ENCODE measurements at places on chromosomes 3 and 15.

- no peak for DNase-seq
Observed at GRCh38 chr3:194691481-194692283, 6.0 kb downstream of the FAM43A start.

GRCh38 chr3:68935778-68936177, 3.4 kb upstream of the TAFA4 start:
- no peak for DNase-seq

DNA sequence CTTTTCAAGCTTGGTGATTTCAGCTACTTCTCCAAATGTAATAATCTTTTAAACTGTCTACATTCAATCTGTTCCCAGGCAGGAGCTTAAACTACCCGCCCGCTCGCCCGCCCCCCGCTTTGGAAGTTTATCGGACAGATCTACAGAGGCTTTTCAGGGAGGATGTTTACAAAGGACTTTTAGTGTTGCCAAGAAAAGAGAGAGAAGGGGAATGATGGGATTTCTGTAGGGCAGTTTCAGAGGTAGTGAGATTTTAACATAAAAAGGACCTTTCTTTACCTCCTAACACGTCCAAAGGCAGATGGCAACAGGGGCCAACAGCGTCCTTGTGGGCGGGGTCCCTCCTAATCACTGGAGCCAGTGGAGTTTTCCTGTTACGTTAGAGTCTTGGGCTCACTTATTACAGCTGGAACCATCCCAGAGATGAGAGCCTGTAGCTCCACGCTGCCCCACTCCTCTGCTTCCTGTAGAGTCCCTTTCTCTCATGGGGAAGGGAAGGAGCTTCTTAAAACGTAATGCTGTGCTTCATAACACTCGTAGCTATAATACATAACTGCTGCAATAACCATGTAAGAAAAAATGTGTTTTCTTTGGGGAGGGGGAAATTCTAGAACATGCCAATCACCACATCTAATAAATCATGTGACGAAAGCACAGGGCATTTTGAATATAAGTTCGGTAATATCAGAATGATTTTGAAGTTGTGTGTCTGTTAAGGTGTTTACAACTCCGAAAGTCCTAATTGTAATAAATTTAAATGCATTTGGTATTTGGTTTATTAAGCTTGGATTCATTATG, 30.9 kb downstream of the HES1 start:
- no peak for DNase-seq

GRCh38 chr3:111853068-111853467, 6.0 kb upstream of the PHLDB2 start:
- no peak for DNase-seq

GRCh38 chr15:89395461-89395871, 60.8 kb upstream of the POLG start:
- DNase-seq, result no peak

DNA sequence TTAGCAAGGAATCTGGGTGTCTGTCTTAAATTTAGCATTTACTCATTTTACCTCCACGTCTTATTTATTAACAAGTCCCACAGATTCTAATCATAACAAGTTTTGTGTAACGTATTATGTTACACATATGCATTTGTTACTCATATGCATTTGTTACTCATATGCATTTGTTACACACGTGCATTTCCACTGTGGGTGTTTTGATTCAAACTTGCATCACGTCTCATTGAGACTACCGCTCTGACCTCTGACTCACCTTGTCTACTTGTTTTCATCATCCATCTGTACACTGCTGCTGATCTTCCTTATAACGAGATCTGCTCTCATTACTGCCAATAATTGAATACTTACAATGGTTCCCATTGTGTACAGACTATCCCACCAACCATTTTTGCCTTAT, 1141.4 kb downstream of the TBL1XR1 start:
- DNase-seq, result no peak

GRCh38 chr15:28131400-28131799, 32.3 kb upstream of the OCA2 start:
- DNase-seq, result no peak

GRCh38 chr3:46553154-46553553, 12.9 kb downstream of the LRRC2 start:
- no peak for DNase-seq

DNA sequence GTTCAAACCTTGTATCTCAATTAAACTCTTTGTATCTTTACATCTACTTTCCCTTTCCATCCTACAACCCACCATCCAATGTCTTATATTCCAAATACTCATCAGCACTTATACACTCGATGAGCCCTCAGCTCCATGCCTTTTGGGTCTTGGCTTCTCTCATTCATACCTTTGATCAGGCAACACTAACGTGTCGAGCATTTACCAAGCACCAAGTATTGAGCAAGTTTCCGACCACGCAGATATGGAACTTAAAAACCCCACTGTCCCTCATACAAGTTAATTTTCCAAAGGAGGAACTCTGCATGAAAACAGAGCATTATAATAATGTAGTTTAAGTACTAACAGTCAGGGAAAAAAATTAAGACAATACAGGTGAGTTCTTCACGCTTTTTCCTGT, 102.8 kb downstream of the IL1RAP start:
- DNase-seq, result no peak

GRCh38 chr3:113873814-113874526, 35.4 kb downstream of the GRAMD1C start:
- no peak for DNase-seq

- no peak for DNase-seq
Observed at GRCh38 chr3:68664276-68664675, 268.1 kb downstream of the TAFA4 start.

DNA sequence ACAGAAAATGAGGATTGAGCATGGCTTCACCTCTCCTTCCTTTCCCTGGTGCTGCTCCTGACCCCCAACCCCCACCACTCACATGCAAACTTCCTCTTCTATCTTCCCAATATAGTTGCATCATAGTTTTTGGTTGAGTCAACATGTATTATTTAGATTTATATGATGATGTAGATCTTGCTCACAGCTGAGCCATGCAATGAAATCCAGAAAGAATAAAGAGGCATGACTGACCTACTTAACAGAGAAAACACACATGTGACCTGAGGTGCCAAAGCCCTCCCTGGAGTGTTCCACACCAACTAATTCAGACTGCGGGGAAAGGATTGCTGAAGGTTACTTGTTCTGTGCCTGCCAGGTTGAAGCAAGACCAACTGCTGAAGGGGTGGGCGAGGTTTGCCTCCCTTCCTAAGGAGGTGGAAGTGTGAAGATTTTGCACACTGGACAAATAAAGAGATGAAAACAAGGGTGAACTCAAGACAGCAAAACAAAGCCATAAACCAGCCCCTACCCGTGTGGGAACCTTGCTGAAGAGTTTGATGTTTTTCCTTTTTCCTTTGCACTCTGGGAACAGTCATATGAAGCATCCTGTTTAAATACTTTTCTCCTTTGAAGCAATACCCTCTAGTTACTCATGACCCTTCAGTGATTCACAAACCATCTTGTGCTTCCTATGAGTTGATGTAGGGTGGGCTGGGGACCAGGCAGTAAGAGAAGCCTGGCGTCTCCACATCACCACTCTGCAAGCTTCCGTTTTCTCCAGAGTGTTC, 155.2 kb upstream of the UBE2E1 start:
- no peak for DNase-seq

GRCh38 chr15:78938658-78939488, 6.0 kb downstream of the CTSH start:
- no peak for DNase-seq

DNA sequence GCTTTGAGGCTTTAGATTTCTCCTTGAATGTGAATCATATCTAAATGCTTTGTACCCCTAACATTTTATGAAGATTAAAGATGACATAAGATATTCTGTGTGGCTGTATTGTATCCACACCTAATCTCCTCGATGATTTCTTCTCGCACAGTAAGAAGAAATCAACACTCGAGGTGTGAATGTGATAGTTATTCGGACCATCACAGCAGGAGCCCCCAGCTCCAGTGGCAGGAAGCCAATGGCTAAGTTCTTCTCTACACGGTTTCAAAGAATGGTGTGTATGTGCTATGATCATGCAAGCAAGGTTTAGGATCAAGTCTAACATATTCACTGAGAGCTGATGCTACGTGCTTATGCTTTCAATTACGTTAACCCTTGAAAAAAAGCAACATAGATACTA, 271.0 kb downstream of the SUCLG2 start:
- DNase-seq, result no peak

GRCh38 chr3:160825311-160825800, 69.3 kb downstream of the PPM1L start:
- DNase-seq, result no peak

GRCh38 chr15:59011262-59011952, 23.9 kb downstream of the RNF111 start:
- DNase-seq, result no peak

DNA sequence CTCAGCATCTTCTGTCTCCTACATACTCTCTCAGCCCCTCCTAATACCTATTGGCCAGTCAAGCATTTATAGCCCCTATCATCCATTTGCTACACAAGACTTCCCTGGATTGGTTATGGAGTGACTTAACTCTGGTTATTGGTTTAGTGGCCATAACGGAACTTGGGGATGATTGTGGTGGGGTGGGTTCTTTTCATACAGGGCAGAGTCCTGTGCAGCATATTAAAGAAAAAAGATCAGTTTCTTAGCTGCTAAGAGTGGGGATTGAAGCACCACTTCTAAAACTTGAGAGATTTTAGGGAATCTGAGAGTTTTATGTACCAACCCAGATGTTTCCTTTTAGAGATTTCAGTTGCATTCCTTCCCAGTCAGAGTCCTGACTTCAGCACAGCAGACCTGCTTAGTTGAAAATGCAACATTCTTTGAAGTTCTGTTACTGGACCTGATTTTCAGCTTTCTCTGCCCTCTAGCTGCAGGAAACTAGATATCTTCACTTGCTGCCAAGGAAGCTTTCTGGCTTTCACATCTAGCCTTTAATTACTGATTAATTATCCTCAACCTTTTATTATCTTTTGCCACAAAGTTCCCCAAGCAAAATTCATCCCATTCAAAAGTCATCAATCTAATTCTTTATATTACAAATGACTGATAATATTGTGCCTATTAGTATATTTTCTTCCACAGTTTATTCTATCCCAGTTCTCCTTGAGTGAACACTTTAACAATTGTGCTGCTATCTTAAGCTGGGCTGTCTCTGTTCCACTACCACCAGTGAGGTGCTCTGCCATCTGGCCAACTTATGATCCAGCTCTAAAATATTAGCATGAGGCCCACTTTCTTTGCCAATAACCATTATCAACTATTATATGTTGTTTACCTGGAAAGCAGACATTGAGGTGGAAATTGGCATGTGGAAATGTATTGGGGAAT, 906.0 kb upstream of the ALCAM start:
- DNase-seq, result no peak

DNA sequence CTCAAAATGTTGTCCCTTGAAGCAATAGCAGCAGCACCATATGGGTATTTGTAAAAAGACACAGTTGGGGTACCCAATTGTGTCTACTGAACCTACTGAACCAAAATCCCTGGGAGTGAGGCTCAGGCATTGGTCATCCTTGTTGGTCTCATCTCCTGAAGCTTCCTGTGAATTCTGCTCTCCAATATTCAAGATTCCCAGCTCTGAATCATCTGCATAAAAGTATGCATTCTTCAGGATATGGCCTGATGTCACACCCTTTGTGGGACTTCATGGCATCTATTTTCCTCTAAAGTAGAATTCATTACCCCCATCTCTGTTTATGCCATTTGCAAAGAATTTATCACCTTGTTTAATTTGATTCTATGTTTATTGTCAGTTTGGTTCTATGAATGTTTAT, 13.3 kb upstream of the PTX3 start:
- no peak for DNase-seq

GRCh38 chr3:58824285-58824684, 157.7 kb upstream of the FAM3D start:
- no peak for DNase-seq

DNA sequence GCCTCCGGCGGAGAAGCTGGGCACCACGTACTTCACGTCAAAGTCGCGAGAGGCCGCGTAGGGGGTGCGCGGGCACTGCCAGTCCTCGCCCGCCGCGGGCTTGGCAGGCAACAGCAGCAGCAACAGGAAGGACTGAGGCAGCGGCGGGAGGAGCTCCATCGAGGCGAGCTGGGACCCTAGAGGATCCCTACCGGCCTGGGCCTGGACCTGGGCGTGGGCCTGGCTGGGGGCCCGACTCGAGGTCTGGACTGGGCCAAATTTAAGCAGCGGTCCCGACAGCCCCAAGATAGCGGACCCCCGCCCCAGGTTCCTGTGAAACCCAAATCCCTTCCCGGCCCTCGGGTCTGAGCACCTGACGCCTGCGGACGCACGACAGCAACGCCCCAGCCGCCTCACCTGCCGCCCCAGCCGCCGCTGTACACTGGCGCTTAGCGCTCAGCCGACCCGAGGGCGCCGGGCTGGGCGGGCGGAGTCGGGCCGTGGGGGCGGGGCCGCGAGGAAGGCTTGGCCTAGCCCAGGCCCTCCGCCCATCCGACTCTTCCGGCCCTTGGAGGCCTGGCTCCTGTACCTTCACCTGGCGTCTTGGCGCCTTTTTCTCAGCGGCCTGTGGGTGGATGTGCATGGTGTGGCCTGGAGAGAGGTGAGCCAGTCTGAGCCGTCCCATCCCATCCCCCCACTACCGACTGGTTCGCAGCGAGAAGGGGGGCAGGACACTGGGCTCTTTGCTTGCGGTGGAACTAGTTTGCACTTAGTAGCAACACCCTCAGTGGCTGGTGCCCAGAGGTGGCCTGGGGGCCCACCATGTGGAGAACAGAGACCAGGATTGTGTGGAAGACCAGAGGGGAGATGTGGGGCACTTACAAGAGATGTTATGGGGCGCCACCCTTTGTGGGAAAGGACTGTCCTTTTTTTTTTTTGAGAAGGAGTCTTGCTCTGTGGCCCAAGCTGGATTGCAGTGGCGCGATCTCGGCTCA, at the start of gene MST1R:
TSS of gene MST1R (minus strand) at position 423 of the 974 bp plus-strand sequence. CDS start at position 159, 264 bp downstream.
- DNase-seq, result peak; percentile 73

GRCh38 chr3:123352134-123352554, 96.7 kb downstream of the ADCY5 start:
- no peak for DNase-seq

DNA sequence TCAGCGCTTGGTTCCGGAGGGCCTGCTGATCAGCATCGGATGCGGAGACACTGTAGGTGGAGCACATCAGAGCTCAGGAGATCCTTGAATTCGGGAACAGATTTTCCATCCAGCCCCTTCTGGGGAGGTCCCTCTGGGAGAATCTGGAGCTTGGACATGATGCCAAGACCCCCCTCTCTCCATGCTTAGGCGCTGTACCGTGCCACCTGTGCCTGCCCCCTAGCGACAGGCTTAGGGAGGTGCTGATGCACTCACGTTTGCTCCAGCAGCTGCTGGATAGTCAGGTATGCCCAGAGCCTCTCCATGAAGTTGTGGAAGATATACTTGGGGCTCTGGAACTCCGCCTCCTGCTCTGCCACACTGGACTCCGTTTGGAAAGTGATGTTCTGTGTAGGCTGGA, 9.7 kb downstream of the ITIH4 start:
- DNase-seq, result no peak

GRCh38 chr3:57877116-57877515, 121.0 kb downstream of the SLMAP start:
- no peak for DNase-seq

DNA sequence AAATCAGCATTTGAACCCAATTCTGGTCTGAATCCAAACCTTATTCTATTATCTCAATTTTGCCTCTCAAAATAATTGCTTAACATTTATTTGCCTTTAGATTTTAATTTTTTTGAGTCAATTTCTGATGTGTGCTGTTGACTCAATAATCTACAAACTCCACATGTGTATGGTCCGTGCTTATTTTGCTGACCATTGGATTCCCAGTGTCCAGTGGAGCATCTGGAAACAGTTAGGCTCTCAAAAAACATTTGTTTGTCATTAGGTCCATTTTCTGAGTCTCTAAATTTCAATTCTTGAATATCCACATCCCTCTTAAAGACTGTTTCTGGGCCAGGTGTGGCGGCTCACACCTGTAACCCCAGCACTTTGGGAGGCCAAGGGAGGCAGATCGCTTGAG, 19.2 kb upstream of the MYZAP start:
- no peak for DNase-seq

- DNase-seq, result no peak
Observed at GRCh38 chr3:10286596-10287295, 6.0 kb downstream of the GHRL start.
